ENCODE measurements at places on chromosomes 1 and 21.
A peak's percentile ranks its signal among the peaks of the same experiment; 100 is the strongest.

DNA sequence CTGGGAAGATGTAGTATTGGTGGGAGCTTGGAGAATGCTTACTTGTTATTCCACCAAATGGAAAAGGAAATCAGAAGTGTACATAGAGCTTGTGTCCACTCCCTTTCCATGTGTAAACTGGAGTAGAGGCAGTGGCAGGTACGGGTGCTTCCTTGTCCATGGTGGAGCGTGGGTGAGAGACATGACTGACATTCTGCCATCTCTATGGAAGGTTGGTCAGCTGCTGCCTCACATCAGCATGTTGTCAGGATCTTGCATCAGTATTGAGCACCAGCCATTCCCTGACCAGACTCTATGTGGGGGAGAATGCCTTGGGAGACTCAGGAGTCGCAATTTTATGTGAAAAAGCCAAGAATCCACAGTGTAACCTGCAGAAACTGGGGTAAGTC lies 19.8 kb downstream of the NLRP3 start:
- DNase-seq = no peak

DNA sequence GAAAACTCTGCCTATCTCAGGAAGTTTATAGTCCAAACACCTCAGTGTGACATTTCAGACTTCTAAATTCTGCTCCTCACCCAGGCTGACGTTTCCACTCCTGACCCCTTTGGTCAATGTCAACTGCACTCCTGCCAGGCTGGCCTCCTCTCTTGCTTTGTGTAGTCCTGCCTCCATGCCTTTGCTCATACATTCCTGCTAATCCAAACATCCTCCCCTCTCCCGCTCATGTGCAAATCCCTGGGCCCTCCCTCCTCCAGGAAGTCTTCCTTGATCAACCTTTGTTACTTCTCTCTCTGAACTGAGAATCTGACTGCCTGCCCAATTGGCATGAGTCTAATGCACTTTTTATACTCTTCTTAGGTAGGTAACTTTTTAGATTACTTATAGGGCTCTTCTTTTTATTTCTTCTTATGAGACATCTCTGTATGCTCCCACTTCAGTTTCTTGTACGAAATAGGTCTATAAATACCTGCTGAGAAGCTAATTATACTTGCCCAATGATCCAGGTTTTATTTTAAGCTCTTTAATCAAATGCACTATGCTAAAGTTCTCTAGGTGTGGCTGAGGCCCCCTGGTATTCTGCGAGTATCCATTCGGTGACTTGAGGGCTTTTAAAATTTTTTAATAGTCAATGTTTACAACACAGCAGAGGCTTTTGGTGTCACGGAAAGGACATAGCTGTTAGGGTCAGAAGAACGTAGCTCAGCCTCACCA lies 128.1 kb downstream of the PLXNA2 start:
- DNase-seq = peak; percentile 17

DNA sequence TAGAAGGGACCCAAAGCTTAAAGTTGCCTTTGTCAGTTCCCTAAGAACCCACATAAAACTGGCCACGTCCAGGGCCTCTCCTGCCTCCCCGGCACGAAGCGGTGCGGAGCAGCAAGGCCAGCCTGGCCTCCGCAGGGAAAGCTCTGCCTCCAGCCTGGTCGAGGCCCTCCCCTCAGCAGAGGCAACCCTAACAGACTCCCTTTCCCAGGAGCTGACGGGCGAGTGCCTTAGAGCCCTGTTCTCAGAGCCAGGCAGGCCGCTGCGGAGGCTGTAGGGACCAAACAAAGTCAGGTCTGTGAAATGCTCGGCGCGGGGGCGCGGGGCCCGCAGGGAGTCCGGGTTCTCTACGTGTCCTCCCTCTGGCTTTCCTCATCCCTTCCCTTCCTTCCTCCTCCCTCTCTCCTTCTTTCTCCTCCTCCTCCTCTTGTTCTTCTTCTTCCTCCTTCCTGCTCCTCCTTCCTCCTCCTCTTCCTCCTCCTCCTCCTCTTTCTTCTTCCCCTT lies 40.7 kb downstream of the RIPK4 start:
- no peak for DNase-seq

DNA sequence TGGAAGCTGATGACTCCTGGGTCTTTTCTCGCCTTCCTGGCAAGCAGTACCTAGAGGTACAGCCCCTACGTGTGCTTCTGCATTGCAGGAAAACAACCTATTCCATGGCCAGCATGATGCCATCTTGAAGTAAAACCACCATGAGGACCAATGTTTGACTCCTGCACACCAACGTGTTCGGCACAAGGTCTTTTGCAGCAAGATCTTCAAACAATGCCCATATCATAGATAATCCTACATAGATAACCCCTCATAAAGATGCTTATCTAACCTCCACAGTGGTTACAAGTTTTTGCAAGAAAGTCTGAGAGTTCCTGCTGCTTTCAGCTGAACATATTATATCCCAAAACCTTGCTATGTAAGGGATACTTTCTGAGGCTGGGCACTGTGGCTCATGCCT lies 141.1 kb upstream of the MAP1LC3C start:
- DNase-seq = no peak

DNA sequence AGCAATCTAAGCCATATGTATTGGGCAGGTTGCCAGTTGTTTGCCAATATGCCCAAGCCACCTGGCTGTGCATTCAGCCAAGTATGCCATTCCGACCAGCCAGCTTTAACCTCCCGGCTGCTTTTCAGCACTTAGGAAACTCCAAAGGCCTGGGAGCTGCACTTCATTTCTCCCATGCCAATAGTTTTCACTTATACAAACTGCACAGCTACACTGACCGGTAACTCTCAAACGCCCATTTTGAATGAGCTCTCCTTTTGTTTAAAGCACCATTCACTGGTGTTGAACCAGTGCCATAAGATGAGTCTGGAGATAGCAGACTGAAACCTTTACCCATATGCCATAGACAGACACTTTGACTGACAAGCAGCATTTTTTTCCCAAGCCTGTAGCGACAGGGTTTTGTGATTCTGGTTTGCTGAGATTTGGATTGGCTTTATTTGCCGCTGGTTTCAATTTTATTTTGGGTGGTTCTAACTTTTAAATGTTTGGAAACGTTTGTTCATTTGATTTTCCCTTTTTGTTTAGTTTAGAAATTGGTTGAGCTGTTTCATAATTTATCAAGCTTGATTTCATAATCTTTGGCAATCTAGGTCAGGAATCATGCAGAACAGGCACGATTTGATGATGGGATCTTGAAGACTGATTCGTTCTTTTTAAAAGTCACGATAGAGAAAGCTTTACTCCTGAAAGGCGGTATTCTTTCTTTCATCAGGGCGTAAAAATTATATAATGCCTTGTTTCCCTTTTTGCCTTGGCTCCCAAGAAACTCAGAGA lies 144.6 kb downstream of the NFIA start:
- no peak for DNase-seq

- DNase-seq = no peak
Measured at GRCh38 chr21:45590246-45590725, 48.0 kb upstream of the SLC19A1 start.

DNA sequence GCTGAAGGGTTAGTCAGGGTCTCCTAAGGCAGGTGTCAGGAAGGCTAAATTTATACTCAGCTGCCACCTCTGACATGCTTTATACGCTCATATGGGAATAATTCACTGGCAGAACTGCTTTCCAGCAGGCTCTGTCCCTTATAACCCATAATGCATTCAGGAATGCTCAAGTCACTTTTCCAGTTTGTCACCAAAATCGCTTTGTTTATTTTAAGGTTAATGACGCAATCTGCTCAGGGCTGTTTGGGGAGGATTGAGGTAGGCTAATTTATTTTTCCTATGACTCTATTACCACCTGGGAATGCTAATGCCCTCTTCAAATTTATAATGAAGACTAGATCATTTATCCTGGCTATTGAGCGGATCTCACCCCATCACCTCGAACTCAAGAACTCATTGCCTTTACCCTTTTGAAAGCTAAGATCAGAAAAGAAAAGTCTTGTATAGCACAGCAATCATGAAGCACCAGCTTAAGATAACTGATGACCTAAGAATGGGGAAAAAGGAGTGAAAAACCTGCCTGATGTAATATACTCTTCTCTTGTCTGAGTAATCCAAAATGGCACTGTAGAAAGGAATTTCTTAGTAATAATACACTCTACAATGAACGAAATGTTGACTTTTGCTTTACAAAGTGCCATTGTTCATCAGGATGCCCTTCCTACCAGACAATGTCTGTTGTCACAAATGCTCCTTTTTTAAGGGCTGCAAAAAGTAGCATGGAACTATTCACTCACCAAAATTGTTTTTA lies 97.9 kb upstream of the EXO1 start:
- no peak for DNase-seq

- no peak for DNase-seq
Measured at GRCh38 chr1:81010126-81010525, 790.6 kb upstream of the ADGRL2 start.

GRCh38 chr1:234918181-234918841 lies 210.3 kb downstream of the TOMM20 start:
- no peak for DNase-seq

DNA sequence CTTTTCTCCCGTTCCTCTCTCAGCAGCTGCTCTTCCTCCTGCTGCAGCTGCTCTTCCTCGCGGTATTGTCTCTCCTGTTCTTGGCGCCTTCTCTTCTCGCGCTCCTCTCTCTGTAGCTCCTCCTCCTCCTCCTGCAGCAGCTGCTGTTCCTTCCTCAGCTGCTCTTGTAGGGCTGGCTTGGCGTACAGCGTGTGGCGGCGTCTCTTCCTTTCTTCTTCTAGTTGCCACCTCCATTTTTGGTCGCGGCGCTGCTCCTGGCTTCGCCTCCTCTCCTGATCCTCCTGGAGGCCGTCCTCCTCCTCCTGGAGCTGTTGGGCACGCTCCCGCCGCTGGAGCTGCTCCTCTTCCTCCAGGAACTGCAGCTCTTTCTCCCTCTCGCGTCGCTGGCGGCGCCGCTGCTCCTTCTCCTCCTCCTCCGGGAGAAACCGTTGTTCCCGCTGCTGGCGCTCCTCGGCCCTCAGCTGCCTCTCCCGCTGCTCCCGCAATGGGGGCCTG lies 4.8 kb downstream of the TCHH start:
- peak; percentile 72 for DNase-seq

DNA sequence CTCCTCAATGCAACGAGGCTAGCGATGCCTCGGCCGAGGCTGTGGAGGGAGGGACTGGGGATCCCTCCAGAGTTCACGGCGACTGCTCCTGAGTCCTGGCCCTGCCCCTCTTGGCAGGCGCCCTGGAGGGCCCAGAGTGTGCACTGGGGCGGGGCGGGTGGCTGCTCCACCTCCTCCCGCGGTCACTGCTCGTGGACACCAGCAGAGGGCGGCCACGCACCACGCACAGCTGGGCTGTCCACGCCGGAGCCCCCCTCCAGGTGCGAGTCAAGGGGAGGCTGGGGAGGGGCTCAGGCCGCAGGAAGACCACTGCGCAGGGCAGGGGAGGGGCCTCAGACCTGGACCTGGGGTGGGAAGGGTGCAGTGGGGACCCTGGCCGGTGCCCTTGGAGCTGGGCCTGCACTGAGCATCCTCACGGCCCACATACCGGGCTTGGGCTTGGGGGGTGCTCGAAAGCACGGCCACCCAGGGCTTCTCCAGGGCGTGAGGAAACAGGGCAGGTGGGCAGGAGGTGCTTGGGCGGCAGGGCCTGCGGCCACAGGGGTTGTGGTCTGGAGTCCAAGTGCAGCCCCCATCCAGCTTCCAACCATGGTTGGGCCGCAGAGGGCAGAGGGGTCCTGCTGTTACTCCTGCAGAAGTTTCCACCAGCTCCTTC lies 20.6 kb upstream of the TTC34 start:
- DNase-seq = no peak

DNA sequence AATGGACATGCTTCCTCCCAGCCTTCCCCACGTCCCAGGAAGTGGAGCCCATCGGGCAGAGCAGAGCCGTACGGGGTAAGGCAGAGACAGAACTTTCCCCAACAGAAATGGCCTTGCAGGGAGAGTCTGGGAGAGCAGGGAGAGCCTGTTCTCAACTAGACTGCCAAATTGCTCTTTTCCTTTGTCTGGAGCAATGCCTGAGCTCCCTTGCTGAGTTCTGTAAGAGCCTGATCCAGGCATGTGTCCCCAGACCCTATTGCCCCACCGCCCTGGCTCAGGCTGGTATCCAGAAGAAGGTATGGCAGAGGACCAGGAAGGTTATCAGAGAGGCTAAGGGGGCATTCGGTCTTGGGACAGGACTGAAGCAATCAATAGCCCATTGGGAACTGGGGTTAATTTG lies 79.9 kb downstream of the TMEM53 start:
- no peak for DNase-seq
